A549 treated with DMSO at 1 μM for 4 hours (cell line): ENCODE measurements at places on chromosomes 2 and 18. TPM values are rescaled to one million over a fixed set of nuclear protein-coding genes. Genes with fewer than 3 reads are reported as not detected.

Gene POTEC
- not detected in 5 replicates for total RNA-seq

Gene PDCL3
- 36.4 to 49.1 TPM (median 38.6 TPM) in 5 replicates for total RNA-seq

Gene NT5DC4
- total RNA-seq: not detected in 5 replicates

Gene FAHD2B
- 10.8 to 12.7 TPM (median 11.6 TPM) in 5 replicates for total RNA-seq

Gene DHX57
- total RNA-seq: 20.1 to 22.4 TPM (median 21.4 TPM) in 5 replicates

Gene DLX1
- total RNA-seq: 3.6 to 4.2 TPM (median 3.9 TPM) in 5 replicates

Gene C1QL2
- total RNA-seq: 0.14 to 0.21 TPM (median 0.14 TPM) in 4 of 5 replicates, not detected in the other

Gene PDE1A
- 0.09 to 0.11 TPM (median 0.10 TPM) in 4 of 5 replicates, not detected in the other for total RNA-seq

Gene EPHA4
- total RNA-seq: 0.37 to 1.2 TPM (median 0.72 TPM) in 5 replicates

Gene LYPD6
- total RNA-seq: 0.06 to 0.12 TPM (median 0.07 TPM) in 5 replicates
